ENCODE measurements at places on chromosomes 7 and 10. TPM values are rescaled to one million over a fixed set of nuclear protein-coding genes. Genes with fewer than 3 reads are reported as not detected.

DNA sequence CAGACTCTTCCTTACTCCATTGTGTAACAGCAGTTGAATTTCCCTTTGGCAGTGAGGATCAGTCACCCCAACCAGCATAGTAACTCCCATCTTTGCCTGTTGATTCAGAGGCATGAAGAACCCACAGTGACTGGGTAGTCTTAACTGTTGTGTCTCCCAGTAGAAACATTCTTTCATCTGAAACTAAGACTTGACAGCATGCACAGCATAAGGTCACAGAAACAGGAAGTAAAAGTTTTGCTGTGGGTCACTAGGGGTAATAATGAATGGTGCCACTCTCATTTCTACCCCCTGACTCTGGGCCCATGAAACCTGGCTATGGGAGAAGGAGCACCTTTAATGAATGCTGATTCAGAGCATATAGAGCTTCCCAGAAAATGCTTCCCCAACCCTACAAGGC, 8.3 kb upstream of the FRMPD2 start:
- DNase-seq, result no peak

DNA sequence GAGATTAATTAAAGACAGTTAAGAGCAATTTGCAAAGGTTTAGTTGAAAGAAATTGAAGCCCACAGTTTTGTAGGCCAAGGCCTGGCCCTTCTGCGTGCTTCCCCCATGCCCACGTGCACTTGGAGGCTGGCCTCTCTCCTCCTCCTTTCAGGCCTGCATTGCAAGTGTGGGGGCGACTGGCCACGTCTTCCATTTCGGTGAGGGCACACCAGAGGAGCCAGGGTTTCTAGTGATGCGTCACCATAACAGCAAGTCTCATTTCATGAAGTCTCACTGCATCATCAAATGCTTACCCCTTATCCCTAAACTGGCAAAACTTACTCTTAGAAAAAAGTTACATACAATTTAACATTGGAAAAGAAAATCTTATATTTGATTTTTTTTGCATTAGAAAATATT, 141.2 kb downstream of the NRF1 start:
- no peak for DNase-seq

DNA sequence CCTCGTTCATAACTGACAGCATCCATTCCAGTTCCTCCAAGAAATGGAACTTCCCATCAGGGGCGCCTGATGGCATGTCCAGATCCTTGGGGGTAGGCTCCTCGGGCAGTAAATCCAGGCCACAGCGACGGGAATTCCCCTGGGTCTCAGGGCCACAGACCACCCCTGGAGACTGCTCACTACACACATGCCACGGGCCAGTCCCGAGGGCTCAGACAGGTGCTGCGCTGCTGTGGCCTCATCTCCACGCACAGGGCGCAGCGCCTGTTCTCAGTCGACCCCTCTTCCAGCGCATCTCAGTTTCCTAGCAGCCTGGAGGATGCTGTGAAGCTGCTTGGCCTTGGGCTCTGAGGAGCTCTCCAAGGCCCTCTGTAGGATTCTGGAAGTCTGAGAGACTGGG, 473.5 kb upstream of the FOXK1 start:
- DNase-seq, result no peak

PNLIPRP2 gene
- total RNA-seq, result not detected

DNA sequence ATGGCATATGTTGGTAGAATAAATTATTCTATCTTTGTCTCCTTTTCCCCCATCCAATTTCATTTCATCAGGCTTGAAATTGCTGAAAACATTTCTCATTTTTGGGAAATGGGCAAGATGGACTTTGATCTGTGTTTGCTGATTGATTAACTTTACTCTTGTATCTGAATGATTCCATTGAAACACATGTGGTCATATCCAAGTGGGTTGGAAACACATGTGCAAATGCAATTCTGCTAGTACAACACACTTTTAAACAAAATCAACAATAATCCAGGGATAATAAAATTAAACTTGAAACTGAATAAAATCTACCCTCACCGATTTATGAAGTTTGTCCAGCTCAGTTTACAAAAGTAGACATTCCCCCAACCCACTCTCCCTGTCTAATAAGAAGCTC, 96.9 kb downstream of the EPDR1 start:
- DNase-seq, result no peak
